ENCODE measurements at places on chromosomes 7 and 10.

DNA sequence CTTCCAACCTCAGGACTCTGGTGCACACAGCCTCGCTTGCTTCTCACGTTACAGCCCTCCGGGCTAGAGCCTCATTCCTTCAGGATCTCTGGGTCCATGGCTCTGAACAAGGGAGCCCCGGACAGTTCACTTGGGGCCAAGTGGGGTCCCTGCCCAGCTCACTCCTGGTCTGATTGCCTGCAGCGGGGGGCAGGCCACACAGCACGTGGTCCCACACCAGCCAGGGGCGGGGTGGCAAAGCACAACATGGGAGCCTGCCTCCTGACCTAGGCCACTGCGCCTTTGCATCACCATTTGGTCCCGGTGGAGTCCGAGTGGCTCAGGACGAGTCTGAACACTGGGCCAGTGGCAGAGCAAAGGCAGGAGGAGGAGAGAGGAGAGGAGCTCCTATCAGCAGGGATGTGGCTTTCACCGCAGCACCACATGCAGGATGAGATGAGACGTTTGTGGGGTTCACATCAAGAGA is 13.4 kb upstream of the CRYGN start:
- no peak for DNase-seq

DNA sequence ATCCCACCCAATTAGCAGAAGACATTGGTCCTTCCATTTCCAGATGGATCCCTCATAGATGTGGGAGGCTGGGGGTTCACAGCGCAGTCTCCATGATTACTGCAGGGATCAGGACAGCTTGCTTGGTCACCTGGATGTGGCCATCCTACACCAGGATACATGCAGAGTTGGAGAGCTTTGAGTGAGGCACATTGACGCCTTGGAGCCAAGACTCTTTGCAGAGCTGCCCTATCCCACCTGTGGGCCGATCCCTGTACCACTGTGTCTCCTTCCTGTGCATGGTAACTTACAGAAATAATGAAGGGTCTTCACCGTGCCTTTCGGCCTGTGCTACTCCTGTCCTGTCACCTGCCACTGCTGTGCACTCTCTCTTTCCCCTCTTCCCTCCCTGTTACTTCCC is 444.8 kb downstream of the GLRX3 start:
- DNase-seq: no peak

DNA sequence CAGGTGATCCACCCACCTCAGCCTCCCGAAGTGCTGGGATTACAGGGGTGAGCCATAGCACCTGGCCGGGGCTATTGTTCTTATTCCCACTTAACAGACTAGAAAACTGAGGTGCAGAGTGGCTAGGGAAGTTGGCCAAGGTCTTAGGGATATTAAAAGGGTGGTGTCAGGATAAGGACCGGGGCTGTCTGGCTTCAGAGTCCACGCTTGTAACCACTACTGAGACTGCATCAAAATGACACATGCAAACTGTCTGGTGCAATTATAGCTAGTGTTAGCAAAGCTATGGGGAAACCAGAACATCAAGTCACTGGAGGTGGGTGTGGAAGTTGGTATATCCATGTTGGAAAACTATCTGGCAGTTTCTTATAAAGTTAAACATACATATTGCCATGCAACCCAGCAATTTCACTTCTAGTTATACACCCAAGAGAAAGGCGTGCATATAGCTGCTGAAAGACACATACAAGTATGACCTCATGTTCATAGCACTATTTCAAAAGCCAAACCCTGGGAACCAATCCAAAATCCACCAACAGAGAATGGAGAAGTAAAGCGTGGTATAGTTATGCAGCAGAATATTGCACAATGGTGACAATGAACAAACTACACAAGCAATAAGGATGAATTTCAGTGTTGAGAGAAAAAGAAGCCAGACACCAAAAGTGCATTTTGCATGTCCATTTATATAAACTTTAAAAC is 33.9 kb upstream of the EEPD1 start:
- no peak for DNase-seq

GRCh38 chr7:109950821-109951564 is 1139.9 kb upstream of the LRRN3 start:
- no peak for DNase-seq

DNA sequence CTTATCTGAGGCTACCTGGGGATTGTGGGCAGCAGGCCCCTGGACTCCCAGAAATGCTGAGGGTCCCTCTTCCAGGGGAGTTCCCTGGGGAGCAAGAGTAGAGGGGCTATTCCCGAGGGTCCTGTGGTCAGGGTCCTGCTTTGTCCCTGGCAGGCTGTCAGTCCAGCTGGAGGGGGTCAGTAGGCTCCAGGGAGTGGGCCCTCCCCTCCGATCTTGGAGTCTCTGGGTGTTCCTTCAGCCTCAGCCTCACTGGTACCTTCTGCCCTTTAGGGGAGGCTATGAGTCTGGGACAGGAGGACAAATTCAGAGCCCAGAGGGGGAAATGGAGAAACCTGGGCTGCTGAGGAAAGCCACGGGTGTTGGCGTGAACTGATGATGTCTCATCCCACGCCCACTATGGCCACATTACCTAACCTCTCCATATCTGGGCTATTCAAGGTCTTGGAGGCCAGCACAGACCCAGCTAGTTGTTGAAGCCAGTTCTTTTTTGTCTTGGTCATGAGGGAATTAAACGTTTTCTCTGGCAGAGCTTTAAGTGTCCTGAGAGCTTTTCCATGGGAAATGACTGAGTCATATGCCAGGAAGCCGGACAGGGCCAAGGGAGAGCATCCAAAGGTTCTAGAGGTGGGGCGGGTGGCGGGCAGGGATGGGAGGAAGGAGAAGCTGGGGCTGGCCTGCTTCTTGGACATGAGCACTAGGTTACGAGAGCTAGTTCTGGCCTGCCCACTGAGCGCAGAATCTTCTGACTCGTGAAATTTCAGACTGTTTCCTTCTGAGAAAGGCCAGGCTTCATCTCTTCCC is 6.2 kb downstream of the CALHM2 start:
- no peak for DNase-seq

DNA sequence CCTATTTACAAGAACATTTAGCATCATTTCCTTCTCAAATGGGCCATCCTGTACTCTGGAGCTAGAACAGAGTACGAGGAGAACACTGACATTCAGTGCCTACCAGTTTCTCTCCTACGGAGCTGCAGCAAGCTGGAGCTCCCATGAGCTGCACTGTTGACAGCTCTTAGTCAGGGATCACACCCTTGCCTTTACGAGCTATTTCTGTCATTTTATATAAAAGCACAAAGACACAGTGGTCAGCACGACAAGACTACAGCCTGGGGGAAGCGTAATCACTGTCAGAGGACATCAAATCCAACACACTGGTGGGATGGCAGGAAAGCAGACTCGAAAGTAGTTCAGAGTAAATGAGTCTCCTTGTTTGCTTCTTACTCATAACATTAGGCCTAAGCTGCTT is 2.7 kb downstream of the CDCA7L start:
- DNase-seq: no peak

All from activated T-cell treated with anti-CD3 and anti-CD28 coated beads for 4 hours (primary cell).